ENCODE measurements at places on chromosomes 4 and X.

GRCh38 chr4:84967243-84967690, 777 bp upstream of the WDFY3 start:
- peak; percentile 39 for DNase-seq

DNA sequence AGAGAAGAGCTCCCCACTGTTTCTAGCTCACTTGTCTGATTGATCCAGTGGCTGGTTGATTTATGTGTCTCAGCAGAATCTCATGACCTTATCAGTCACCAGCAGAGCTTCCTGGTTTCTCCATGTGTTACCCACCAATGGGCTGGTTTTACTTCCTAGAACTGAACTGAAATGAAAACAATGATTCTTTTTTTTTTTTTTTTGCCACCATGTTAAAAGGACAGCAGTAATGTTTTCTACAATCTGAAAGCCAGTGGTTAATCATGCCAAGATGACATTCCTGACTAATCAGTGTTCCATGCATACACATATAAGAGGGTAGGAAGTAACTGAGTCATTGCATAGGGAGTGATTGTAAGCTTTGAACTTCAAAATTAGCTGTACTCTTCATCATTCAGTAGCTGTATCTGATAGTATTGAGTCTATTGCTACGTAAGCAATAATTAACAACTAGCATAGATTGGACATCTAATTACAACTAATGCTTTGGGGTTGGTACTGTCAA, 67.7 kb downstream of the SLC4A4 start:
- DNase-seq: peak; percentile 19

- DNase-seq: no peak
These were observed 168.9 kb upstream of the PUDP start for GRCh38 chrX:7316887-7317286.

DNA sequence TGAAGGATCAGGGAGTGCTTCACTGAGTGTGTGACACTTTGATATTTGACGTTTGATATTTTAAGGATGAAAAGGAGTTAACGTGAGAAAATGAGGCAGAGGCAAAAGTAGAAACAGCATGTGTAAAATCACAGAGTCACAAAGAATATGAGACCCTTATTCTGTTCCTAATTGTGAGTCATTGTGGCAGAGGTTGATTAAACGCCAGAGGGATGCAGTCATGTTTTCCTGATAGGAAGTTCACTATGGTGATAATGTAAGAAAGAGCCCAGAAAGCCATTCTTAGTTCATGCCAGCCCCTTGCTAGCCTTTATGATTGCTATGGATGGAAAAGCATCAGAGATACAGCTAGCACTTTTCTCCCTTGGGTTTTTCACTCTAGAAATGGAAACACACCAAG, 33.5 kb upstream of the IGSF1 start:
- DNase-seq: no peak

GRCh38 chr4:146514651-146515357, 6.9 kb downstream of the SLC10A7 start:
- DNase-seq: no peak

DNA sequence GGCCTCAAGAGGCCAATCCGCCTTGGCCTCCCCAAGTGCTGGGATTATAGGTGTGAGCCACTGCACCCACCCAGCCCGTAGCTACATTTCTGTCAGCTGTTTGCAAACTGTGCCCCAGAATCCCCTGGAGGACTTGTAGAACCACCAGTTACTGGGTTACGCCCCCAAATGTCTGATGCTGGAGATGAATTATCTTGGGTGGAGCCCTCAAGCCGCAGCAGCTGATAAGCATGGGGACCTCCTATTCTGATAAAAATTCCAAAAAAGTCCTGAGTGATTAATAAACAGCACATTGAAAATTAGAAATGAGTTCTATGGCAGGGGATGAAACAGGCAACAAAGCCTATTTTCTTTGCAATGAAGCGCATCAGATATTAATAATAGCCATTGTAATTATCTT, 105.0 kb downstream of the PTTG2 start:
- no peak for DNase-seq

- no peak for DNase-seq
These were observed 8.8 kb upstream of the CHRDL1 start for GRCh38 chrX:110804446-110804845.

GRCh38 chrX:136221851-136222513, 29.2 kb downstream of the MAP7D3 start:
- no peak for DNase-seq

- DNase-seq: no peak
These were observed 18.8 kb upstream of the GTPBP6 start for GRCh38 chrX:337331-337831.

DNA sequence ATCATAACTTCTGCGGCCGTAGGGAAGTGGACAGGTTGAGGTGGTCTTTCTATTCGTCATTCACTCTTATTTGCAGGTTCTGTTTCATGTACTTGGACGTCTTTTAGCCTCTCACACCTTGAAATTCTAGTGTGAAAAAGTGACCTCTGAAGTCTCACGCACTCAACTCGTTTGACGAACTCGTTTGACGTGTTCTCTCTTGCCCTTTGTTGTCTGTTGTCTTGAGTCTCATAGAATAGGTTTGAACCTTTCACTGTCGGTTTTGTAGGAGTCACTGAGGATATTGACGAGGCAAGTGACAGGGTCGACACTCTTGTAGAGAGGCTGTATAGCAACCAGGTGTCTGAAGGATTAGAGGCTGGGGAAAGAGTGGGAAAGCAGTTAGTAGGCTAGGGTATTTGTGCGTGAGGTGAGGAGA, 1.1 kb upstream of the PGRMC2 start:
- DNase-seq: peak; percentile 31

- DNase-seq: peak; percentile 7
These were observed 78.6 kb upstream of the FAM9A start for GRCh38 chrX:8879750-8880149.

DNA sequence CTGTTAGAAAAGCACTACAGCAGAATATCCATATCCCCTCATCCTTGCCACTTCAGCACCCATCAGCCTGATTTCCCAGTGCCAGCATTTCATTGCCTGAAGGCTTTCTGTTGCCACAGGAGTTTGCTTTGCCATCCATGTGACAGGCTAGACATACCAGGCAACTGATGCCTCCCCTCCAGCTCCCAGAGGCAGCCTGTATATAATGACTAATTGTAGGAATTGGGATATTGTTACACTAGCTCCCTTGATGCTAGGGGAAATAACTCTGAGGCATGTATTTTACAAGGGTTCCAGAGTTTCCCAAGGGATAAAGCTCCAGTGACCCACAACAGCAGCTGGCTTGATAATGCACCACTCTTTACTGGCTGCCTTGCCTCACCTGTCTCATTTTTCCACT, 608.0 kb upstream of the FTHL17 start:
- DNase-seq: no peak

GRCh38 chr4:151173871-151174270, 74.4 kb downstream of the RPS3A start:
- no peak for DNase-seq

DNA sequence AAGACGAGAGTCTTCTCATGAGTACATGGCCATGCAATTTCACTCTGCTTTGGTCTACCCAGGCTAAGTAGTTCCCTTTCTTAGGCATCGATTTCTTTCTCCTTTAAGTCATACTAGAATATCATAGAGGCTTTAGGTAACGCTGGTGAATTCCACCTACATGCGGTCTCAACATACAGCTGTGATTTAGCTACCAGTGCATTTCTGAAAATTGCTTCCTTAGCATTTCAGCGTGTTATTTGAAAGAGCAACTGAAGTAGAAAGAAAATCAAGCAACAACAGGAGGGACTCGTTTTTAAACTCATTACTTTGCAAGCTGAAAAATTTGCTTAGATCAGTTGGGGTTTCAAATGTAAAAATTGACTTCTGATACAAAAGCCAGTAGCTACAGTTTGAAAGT, 48.1 kb upstream of the RASGEF1B start:
- no peak for DNase-seq

GRCh38 chr4:152936446-152937335, 568 bp downstream of the FHDC1 start:
- DNase-seq: peak; percentile 7

DNA sequence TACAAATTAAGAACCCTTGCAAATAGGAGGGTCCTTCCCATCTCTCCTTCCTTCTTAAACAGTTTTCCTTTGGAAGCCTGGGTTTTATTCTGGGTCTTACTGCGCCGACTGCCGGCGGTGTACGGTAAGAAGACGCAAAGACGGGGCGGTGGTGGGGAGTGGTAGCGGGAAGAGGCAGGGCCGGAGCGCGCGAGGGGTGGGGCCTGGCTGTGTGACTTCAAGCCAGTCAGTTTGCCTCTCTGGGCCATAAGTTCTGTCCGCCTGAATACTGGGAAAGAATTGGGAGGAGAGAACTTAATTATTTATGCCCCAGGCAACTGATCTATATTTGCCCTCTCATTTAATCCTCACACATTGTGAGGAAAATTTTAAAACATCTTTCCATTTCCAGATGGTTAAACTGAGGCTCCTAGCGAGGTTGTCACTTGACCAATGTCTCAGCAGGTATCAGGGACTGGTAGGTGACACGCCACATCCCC, 726 bp upstream of the KANTR start:
- DNase-seq: peak; percentile 78

- DNase-seq: peak; percentile 38
These were observed 52.3 kb upstream of the PDK3 start for GRCh38 chrX:24412637-24413363.

DNA sequence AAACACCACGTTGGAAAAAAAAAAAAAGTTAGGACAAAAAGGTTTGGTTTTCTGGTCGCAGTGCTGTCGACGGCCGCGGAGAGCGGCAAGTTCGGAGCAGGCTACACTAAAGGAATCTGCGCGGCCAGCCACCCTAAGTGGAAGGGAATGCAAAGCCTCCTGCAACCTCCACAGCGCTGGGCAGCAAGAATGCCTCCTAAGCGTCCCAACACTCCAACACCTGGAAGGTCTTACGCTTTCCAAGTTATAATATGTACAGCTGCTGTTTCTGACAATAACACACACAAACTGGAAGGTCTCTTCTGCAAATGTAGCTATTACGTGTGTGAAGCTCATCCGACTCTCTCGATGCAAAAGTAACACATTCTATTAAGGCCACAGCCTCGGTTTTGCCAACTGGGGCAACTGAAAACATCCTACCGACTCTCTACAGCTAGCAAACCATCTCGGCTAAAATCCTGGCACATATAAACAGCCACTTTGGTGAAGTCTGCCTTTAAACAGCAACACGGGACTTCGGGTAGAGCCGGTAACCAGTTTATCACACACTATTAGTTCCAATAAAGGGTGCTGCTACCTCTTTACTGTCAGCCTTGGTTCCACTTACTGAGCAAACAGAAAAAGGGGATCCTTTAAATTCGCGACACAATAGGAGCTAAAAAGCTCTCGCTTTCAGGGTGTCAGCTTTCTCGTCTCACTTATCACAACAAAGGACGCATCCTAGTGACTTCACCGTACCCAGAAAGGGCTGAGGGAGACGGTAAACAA, 895 bp downstream of the SMIM14 start:
- peak; percentile 48 for DNase-seq

DNA sequence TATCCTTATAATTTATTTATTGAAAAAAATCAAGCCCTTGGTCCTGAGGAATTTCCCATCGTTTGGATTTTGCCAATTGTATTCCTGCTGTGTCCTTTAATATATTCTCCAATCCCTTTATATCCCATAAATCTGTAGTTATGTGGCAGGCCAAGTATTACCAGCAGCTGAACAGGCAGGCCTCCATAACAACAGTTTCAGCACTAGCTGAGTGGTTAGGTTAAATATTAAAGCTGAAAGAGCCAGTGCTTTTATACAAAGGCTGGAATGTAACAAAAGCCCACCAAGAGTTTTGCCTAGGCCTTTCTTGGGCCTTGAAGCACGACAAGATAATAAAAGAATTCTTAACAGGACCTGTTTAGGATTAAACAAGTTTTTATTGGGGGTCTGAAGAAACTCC, 366.6 kb upstream of the GALNT7 start:
- DNase-seq: no peak

DNA sequence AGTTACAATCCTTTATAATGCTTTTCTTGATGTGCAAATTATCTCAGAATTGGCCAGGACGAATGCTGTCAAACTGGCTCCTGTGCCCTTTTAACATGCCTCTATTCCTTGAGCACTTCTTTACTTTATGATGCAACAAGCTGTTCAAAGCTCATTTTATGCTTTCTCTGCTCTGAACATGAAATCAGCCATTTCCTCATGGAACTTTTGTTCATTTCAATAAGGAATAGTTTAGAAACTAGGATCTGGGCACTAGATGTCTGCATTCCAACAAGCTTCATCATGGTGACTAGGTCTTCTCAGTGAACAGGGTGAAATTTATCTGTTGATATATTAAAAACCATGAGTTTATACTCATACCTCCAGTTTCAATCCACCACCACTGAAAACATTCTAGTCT, 87.3 kb upstream of the TEX13A start:
- no peak for DNase-seq

- DNase-seq: no peak
These were observed 678.0 kb upstream of the INTU start for GRCh38 chr4:126954537-126955291.
